ENCODE measurements at places on chromosomes 7 and 10.
A peak's percentile ranks its signal among the peaks of the same experiment; 100 is the strongest.

- DNase-seq: no peak
Measured at GRCh38 chr7:37320848-37321468, 127.7 kb downstream of the ELMO1 start.

- no peak for DNase-seq
Measured at GRCh38 chr7:70730451-70731110, 401.4 kb upstream of the GALNT17 start.

DNA sequence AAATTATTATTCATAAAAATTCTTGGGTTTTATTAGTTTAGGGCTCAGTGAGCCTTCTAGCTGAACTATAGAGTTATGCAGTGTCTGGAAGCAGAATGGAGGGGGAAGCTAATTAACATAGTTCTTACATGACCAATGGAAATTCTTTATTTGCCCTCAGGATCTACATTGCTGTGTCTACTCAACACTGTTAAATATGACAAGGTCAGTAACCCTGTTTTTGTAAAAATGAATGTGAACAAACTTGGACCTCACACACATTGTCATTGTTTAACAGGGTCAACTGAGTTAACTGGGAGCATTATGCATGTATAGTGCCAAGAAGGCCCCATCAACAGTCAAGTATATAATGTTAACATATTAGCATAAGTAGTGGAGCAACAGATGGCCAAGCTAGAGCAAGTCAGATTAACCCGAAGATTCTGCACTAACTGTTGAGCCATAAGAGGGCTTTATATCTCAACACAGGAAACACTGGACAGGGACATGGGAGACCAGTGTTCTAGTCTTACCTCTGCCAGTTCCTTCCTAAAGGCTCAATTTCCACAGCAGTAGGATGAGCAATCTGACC is 122.5 kb upstream of the SEM1 start:
- no peak for DNase-seq

GRCh38 chr7:1990001-1990670 is 242.6 kb downstream of the MAD1L1 start:
- DNase-seq: no peak

GRCh38 chr10:8628351-8628750 is 573.9 kb downstream of the GATA3 start:
- no peak for DNase-seq

GRCh38 chr7:123537026-123537642 is 2.7 kb upstream of the IQUB start:
- no peak for DNase-seq

DNA sequence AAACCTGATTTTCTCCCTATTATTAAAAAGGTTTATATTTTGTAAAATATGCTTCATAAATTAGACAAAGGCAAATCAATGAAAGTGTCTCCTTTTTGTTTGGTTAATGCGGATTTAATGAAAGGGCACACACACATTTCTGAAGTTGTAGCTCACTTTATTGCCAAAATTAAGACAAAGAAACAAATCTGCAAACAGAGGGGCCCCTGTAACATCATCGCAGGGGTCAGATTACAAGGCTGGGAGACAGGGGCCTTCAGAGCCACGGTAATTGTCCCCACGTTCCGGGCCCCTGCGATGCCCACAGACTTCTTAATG is 22.4 kb downstream of the FGFBP3 start:
- no peak for DNase-seq

DNA sequence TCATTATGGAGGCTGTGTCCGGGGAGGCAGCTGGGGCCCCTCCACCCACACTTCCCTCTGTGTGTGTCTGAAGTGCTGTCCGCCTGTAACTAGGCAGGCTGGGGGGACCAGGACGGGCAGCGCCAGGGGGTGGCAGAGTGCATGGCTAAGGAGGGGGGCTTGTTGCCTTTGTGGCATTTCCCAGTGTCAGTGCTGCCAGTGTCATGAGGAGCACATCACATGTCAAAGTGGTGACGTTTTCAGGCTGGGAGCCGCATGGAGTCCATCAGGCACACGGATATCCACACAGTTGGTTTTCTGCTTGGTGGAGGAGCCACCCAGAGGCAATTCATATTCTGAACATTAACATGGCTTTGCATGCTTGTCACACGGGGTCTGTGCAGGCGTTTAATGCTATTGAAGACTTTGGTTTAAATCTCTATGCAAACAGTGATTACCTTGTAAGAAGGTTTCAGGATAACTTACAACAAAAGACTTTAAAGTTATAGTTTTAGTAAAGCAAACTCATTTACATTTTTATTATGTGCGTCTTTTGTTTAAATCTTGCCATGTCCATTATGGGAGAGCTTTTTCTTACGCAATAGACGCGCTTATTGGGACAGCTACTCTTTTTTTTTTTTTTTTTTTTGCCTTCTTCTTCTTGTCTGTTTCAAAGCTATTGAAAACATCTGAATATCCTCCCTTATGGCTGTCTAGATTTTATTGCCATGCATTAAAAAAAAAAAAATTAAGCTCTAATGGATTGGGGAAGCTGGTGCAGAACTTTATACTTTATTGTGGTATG is 52.9 kb downstream of the C10orf67 start:
- no peak for DNase-seq

- no peak for DNase-seq
Measured at GRCh38 chr7:74567318-74567668, 90.2 kb upstream of the GTF2I start.

GRCh38 chr7:111098926-111099250 is 8.0 kb downstream of the LRRN3 start:
- no peak for DNase-seq

GRCh38 chr7:338295-339061 is 48.5 kb downstream of the FOXL3 start:
- DNase-seq: no peak

DNA sequence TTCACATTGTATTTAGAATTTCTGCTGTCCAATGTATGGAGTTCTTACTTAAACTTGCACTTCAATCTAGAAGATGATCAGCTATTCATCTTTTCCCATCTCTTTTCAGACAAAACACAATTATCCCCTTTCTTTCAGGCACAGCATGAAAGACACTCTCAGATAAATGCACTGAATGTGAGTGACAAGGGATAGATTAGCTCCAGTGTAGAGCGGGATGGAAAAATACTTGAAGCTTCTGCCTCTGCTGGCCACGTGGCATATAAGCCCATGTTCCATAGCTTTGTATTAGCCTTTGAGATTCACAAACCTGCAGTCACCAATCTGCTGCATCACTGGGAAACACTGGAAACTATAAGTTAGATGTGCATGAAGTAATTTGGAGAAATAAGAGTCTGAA is 162.2 kb upstream of the FAM3C start:
- DNase-seq: no peak

DNA sequence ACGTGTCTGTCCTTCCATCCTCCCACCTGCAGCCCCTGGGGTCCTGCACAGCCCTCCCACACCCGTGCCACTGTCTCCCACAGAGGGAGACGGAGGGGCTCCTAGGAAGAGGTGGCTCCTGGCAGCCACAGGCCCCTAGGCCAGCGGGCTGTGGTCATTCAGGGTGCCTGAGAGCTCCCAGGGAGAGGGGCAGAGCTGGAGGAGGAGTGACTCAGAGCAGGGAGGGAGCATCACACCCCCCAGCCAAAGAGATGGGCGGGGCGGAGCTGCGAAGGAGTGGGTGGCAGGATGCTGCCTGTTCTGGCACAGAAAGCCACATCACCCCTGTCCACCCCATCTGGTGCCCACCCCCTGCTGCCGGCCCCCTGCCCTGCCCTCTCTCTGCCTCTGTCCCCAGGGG is 50.5 kb downstream of the STK32C start:
- no peak for DNase-seq

DNA sequence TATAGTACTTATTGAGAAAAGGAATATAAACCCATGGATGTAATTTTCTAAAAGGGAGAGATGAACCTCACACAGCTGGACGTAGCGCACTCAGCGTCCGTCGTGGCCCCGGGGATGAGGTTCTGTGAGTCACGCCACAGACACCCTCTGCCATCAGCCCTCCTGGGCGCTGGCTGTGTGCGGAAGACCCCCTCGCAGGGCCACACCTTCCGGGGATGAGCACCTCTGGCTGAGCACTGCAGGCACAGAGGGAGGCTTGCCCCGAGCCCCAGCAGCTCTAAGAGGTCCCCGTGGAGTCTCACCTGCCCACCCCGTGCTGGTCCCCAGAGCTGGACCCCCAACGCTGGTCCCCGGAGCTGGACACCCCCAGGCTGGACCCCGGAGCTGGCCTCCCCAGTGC is 215.8 kb downstream of the PTPRN2 start:
- DNase-seq: no peak

- DNase-seq: no peak
Measured at GRCh38 chr7:119703895-119704294, 569.1 kb upstream of the KCND2 start.

GRCh38 chr7:45007571-45008328 is 7.7 kb downstream of the CCM2 start:
- no peak for DNase-seq

- DNase-seq: no peak
Measured at GRCh38 chr7:5630670-5631069, 150.8 kb downstream of the RNF216 start.

GRCh38 chr7:100376066-100376465 is 2.8 kb downstream of the PILRA start:
- no peak for DNase-seq

- DNase-seq: peak; percentile 28
Measured at GRCh38 chr10:68877482-68878110, 23.5 kb upstream of the DDX50 start.

DNA sequence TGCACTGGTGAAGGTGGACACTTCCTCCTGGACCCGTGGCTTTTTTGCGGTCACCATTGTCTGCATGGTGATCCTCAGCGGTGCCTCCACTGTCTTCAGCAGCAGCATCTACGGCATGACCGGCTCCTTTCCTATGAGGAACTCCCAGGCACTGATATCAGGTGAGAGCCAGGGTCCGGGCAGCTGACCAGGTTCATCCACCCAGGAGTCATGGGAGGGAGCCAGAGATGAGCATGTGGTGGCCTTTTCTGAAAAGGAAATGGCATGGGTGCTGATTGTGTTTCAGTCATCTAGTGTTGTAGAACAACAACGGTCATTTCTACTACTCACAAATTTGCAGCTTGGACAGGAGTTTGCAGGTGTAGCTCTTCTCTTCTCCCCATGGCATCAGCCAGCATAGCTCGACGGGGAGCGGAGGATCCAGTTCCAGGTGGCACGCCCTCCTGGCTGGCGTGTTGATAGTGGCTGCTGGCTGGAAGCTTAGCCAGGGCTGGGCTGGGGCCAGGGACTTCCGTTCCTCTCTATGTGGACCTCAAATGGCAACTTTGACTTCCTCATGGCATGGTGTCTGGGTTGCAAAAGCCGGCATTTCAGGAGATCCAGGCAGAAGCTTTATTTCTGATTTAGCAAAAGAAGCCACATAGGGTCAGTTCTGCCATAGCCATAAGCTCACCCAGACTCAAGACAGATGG is 32.7 kb downstream of the SLC29A3 start:
- DNase-seq: no peak

- no peak for DNase-seq
Measured at GRCh38 chr7:46450886-46451285, 529.8 kb upstream of the IGFBP3 start.

GRCh38 chr10:93838278-93838677 is 55.5 kb upstream of the SLC35G1 start:
- DNase-seq: no peak

DNA sequence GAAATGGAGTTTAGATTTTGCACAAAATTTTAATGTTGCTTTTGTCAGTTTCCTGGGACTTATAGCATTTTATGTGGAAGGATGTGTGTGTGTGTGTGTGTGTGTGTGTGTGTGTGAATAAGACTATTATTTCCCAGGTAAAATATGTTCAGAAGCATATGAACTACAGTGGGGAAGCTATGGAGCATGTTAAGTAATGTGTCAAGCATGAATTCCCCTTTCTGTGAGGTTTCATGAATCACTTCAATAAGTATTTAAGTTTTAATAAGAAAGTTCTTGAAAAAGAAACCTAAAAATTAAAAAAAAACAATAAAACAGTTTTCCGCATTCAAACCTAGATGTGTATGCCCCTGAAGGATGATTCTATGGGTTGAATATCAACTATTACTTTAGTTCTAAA is 693 bp downstream of the CREB5 start:
- DNase-seq: no peak

DNA sequence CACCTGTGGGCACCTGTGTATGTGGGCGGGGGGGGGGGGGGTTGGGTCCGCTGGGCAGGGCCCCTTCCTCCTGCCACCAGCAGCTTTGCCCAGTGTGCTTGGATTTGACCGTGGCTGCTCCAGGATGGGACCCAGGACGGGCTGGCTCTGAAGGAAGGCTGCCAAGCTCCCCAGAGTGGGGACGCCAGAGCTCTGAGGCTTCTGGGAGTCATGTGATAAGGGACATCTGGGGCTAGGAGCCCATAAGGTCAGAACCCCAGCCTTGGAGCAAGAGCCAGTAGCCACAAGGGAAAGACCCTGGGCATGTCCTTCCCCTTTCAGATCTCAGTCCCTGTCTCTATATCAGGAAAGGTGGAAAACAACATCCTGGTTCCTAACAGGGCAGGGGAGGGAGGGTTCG is 21.8 kb upstream of the AMZ1 start:
- DNase-seq: no peak

- DNase-seq: no peak
Measured at GRCh38 chr10:111972109-111972508, 211.5 kb downstream of the GPAM start.

- no peak for DNase-seq
Measured at GRCh38 chr10:112460366-112460765, 13.4 kb downstream of the VTI1A start.

DNA sequence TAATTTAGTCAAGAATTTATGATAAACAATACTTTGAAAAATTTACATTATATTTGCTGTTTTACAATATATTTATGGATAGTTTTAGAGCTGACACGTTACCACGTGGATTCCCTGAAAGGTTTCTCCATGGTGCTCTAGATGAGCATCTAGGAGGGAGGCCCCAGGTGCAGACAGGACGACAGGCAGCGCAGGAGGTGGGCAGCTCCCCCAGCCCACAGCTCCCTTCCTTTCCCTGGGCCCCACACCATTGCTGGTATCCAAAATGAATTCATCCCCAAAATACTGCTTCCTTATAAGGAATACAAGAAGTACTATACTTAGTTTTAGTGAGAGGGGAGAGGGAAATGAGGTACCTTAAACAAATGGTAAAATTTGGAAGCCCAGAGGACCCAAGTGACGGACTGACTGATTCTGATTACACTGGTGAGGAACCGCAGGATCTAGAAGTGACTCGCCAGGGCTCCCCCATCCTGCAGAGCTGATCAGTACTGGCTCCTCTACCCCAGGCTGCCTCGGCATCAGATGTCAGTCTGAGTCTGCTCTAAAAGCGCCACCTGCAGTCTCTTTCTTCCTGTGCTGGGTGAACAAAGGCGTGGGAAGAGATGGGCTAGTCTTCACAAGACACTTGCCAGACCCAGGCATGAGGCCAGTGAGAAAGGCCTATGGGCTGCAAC is 89.2 kb downstream of the DLG5 start:
- DNase-seq: peak; percentile 82

- DNase-seq: no peak
Measured at GRCh38 chr7:66859794-66860645, 61.0 kb upstream of the TMEM248 start.

- DNase-seq: no peak
Measured at GRCh38 chr7:84224505-84224904, 29.9 kb upstream of the SEMA3A start.

- DNase-seq: no peak
Measured at GRCh38 chr7:127146746-127147536, 105.8 kb downstream of the GRM8 start.

GRCh38 chr10:113362645-113363091 is 190.2 kb upstream of the HABP2 start:
- DNase-seq: no peak
